ENCODE measurements at places on chromosomes 2 and 18. TPM values are rescaled to one million over a fixed set of nuclear protein-coding genes. Genes with fewer than 3 reads are reported as not detected.

Gene FNDC4
- not detected for total RNA-seq

- DNase-seq = no peak
- no peaks in the 10 kb centered on the region for H3K4me1 ChIP-seq
- H3K36me3 ChIP-seq = no peaks in the 10 kb centered on the region
Measured at GRCh38 chr2:66899109-66899508, 464.2 kb downstream of the MEIS1 start.

- H3K4me3 ChIP-seq = no peak overlapping the region
- H3K27me3 ChIP-seq = no peaks in the 10 kb centered on the region
- no peaks in the 10 kb centered on the region for H3K36me3 ChIP-seq
- no peak overlapping the region for H3K27ac ChIP-seq
- H3K4me1 ChIP-seq = no peaks in the 10 kb centered on the region
- no peak for DNase-seq
Measured at GRCh38 chr18:53947092-53947640, 277.3 kb downstream of the MBD2 start.

DNA sequence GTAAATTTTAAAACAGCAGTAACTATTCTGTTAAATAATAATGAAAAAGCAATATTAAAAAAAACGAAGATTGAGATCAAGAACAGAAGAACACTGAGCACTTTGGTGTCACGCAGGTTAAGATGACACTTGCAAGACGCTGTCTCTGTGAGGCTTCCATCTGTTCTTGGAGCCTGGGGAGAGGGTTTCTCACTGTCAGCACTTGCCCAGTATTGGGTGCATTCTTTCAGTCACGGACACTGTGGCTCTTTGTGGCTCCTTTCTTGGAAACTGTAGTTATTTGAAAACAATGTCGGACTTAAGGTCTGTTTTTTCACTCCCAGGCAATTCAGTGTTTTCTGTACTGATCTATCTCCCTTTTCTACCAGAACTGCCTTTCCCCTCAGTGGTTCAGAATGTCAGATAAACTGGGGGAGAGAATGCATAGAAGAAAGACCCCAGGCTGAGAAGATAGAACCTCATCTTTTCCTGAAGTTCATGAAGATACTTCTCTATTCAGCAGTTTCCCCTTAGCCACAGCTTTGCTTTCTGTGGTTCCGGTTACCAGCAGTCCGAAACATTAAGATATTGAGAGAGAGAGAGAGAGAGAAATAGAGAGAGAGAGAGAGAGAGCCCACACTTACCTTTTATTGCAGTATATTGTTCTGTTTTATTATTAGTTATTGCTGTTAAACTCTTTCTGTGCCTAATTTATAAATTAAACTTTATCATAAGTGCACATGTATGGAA lies 283.3 kb downstream of the DCDC2C start:
- H3K36me3 ChIP-seq = no peaks in the 10 kb centered on the region
- H3K27me3 ChIP-seq = no peaks in the 10 kb centered on the region
- DNase-seq = no peak
- H3K27ac ChIP-seq = no peak overlapping the region
- no peaks in the 10 kb centered on the region for H3K4me1 ChIP-seq

- no peak overlapping the region for H3K27ac ChIP-seq
- H3K27me3 ChIP-seq = no peaks in the 10 kb centered on the region
- H3K4me3 ChIP-seq = no peak overlapping the region
- peaks cover 55% of the 10 kb centered on the region for H3K36me3 ChIP-seq
- DNase-seq = no peak
Measured at GRCh38 chr18:13048061-13048595, 57.0 kb downstream of the CEP192 start.

- peaks cover 11% of the 10 kb centered on the region for H3K36me3 ChIP-seq
- H3K4me3 ChIP-seq = no peak overlapping the region
- no peak for DNase-seq
- H3K27ac ChIP-seq = no peak overlapping the region
Measured at GRCh38 chr18:79367480-79367879, 28.2 kb upstream of the NFATC1 start.

GRCh38 chr18:69559604-69560003 lies 158.9 kb downstream of the DOK6 start:
- H3K4me3 ChIP-seq = no peak overlapping the region
- no peak overlapping the region for H3K27ac ChIP-seq
- H3K4me1 ChIP-seq = no peaks in the 10 kb centered on the region

DNA sequence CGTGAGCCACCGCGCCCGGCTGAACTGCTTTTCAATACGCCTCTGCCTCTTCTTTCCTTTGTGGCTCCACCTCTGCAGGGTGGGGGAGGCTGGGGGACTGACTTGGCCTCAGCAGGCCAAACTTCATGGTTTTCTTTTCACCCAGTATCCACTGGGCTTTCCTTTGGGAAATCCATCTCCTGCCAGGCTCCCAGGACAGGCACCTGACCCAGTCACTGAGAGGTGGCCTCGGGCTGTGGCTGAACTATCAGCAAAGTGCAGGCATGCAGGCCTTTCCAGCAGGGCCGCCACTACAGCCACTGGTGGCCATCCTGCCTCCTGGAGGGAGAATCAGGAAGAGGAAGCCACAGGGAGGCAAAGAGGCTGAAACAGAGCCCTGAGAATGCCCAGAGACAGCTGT lies 33.4 kb upstream of the SEMA4C start:
- DNase-seq = no peak
- H3K36me3 ChIP-seq = no peaks in the 10 kb centered on the region
- no peaks in the 10 kb centered on the region for H3K27me3 ChIP-seq
- no peaks in the 10 kb centered on the region for H3K4me1 ChIP-seq

DNA sequence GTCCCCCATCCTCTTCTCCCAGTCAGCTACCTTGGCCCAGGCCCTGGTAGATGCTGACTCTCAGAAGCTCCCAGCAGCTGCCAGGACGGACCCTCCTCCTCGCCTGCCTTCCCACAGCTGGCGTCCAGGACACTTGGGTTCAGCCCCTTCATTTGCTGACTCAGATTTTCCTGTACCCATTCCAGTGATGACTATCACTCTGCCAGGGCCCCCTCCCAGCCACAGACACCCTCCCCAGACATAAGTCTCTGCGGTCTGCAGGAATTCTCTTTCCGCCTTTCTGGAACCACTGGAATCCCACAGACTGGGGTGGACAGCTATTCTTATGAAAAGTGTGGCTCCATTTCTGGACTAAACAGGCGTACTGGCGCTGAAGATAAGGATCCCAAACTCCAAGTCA lies 260.3 kb upstream of the EPAS1 start:
- no peak for DNase-seq
- peaks cover 6% of the 10 kb centered on the region for H3K4me1 ChIP-seq
- no peak overlapping the region for H3K4me3 ChIP-seq

Measured in activated CD8-positive, alpha-beta T cell treated with anti-CD3 and anti-CD28 coated beads for 36 hours (primary cell).